ENCODE measurements at places on chromosomes 7 and 10.

GRCh38 chr7:158414002-158414401, 173.6 kb downstream of the PTPRN2 start:
- DNase-seq, result no peak

DNA sequence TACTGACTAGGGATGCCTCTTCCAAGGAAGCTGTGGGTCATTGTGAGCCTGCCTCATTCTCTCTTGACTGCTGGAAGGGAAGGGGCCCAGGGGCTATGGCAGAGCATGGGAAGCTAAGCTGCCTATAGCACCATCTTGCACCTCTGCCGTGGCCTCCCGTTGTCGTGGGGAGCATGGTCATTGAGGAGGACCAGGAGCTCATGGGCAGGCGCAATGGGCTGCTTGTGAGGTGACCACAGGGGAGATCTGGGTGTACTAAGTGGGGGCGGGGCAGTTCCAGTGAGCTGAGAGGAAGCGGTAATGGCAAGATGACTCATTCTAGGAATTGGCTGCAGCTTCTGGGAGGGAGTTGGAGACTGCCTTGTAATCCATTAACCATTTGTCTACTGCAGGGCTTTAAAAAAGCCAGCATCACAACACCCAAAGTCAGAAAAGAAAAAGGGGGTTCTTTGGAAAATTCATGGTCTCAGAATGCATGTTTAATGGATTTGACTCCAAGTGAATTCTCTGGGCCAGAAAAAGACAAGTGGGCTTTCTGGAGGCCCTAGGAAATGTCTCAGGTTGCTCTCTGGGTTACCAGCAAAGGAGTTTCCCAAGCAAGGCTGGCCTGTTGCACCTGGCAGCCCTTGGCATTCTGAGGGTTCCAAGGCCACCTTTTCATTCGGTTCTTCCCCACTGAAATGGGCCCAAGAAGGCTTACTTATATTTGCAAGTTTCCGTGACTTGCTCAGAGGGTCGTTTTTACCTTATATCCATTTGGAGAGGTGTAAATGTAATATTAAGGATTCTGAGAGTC, 3.6 kb downstream of the DUSP5 start:
- peak; percentile 88 for DNase-seq

DNA sequence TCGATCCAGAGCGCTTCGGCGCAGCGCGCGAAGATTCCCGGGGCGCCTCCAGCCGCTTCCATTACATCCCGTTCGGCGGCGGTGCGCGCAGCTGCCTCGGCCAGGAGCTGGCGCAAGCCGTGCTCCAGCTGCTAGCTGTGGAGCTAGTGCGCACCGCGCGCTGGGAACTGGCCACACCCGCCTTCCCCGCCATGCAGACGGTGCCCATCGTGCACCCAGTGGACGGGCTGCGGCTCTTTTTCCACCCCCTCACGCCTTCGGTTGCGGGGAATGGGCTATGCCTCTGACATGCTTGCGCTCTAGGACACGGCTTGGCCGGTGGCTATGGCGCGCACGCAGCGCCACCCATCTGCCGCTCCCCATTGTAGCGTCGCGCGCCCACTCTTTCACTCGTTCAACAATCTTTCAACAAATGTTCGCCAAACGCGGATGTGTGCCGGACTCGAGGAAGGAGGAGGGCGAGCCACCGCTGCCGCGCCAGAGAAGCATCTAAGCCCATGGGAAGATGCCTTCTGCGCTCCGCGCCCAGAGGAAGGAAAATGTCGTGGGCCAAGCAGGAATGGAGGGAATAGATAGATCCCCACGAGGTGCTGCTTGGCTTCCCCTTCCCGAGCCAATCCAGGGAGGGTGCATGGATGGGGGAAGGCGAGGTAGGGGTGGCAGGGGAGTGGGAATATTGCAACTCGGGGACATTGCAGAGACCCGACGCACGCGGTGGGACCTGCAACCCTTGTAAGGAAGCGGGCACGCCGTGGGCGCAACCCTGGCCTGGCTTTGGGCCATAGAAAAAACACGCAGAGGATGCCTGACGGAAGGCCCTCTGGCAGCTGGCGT, 5.1 kb upstream of the CYP26A1 start:
- no peak for DNase-seq

- DNase-seq, result no peak
Observed at GRCh38 chr7:30450240-30450982, 28.2 kb downstream of the NOD1 start.

GRCh38 chr7:23802720-23803397, 92.8 kb downstream of the STK31 start:
- DNase-seq, result no peak

DNA sequence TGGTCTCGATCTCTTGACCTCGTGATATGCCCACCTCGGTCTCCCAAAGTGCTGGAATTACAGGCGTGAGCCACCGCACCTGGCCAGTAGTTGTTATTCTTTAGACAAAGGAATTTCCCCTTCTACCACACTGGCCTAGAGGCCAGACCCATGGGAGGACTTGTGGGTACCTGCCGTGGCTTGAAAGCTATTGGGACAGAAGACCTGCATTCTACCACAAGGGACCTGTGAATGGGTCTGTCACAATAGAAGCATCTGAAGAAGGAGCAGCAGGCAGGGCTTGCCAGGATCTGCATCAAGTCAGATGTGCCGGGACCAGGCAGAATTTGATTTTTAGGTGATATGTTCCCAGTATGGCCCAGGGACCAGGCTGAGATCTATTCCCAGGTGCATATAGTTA, 356.9 kb downstream of the FGFR2 start:
- no peak for DNase-seq

- no peak for DNase-seq
Observed at GRCh38 chr7:129950933-129951225, 1.9 kb downstream of the UBE2H start.

- DNase-seq, result no peak
Observed at GRCh38 chr10:61099756-61100155, 155.8 kb upstream of the RHOBTB1 start.

- no peak for DNase-seq
Observed at GRCh38 chr7:66146701-66147100, 32.1 kb downstream of the CRCP start.

GRCh38 chr7:7620644-7621210, 19.8 kb upstream of the UMAD1 start:
- DNase-seq, result no peak

Measured in inflammatory macrophage treated with lipopolysaccharide for 1 hour (primary cell).